ENCODE measurements at places on chromosomes 7 and 10. TPM values are rescaled to one million over a fixed set of nuclear protein-coding genes. Genes with fewer than 3 reads are reported as not detected.

The CPA2 gene
- 0.75 TPM for total RNA-seq

DNA sequence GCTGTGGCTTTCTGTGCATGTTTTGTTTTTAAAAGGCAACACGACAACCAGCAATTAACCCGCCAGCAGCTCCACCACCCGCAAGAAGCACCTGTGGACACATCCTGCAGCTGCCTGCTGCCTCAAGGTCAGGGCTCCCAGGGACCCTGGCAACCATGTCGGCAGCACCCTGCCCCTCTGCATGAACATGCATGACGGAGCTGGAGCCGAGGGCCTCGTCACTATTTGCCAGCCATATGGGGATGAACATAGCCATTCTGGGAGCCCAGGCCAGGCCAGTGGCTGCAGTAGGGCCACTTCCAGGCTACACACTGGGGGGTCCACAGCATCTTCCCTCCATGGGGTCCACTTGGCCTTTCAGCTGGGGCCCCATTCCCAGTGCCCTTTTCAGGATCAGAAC, 52.9 kb downstream of the CAMK2B start:
- no peak for DNase-seq

- DNase-seq: no peak
These were observed 6.4 kb downstream of the KCNMA1 start for GRCh38 chr10:77631241-77631640.

The POLL gene
- total RNA-seq: 17.5 TPM

The CCDC172 gene
- not detected for total RNA-seq

DNA sequence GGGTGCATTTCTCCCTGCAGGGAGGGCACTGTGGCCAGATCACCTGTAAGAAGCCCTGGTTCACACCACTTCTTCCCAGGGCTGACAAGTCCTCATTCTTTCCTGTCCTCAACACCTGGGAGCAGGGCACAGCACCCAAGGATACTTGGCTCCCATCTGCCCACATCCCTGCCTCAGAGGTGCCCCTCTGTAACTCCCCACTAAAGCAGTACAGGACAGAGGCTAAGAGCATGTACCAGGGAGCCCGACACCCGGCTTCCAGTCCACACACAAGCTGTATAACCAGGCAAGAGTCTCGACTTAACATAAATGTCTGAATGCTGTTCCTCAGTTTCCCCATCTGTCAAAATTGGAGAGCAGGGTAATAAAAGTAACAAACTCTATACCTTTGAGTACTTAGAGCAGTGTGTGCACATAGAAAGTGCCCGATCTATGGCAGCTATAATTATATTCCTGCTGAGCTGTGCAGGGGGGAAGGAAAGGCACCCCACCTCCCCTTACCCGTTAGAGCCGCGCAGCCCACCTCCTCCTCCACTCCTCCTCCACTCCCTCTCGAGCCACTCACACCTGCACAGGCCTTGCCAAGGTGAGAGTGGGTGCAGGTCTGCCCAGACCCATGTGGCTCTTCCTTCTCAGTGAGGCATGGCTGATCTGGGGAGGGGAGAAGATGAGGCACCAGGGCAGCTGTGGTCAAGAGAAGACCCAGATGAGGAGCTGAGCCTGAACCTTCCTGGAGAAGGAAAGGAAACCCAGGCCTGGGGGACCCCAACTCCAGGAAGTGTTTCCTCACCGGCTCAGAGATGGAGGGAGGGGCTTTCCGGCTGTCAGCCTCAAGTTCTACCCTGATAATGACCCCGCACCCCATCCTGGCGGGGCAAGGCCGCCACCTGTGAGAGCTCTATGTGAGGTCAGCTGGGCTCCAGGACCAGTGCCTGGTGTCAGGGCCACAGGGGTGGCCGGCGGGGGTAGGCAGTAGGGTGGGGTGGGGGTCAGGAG, 22.6 kb downstream of the PODXL start:
- DNase-seq: no peak

The TMEM196 gene
- total RNA-seq: not detected

DNA sequence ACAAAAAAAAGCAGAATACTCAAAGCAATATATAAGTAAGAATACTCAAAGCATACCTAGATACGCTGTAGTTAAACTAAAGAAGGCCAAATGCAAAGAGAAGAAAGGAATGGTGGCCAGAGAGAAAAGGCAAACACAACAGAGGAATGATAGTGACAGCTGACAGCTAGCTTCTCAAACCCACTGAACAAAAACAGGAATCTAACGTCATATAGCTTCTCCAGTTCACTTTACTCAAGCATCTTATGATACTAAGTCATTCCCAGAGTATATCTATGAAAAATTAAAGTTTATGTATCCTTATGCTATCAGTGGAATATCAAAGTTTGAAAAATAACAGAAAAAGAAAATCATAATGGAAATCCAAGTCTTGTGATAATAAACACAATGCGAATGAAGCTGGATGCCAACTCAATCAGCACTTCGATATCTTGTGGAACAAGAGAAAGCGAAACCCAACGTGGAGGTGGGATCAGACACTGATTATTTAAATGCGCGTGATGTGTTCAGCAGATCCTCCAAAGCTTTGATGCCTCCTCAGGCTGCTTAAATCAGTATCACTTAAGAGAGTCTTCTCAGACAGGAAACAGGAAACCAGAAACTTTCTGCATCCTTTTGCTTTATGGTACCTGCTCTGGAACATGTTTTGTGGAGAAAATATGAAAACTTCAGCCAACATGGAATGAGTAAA, 102.8 kb downstream of the PIP4K2A start:
- DNase-seq: no peak

Measured in NCI-H460 (cell line).